Dermis blood vessel endothelial cell (primary cell): ENCODE measurements at places on chromosomes 16 and 17. TPM values are rescaled to one million over a fixed set of nuclear protein-coding genes. Genes with fewer than 3 reads are reported as not detected.

Gene ATAD5
- total RNA-seq: 3.2 and 6.6 TPM in 2 replicates

Gene CA5A
- total RNA-seq: not detected in 2 replicates

Gene C17orf50
- not detected in 2 replicates for total RNA-seq

Gene SERPINF2
- total RNA-seq: 0.05 and 0.17 TPM in 2 replicates

Gene KCNJ12
- total RNA-seq: 0.14 and 0.51 TPM in 2 replicates

Gene SCGB1C2
- total RNA-seq: not detected in 2 replicates

Gene C17orf100
- 0.42 and 0.85 TPM in 2 replicates for total RNA-seq

Gene PPY
- total RNA-seq: not detected in 2 replicates

Gene LDHD
- total RNA-seq: 1.7 and 2.1 TPM in 2 replicates

Gene MEIOC
- total RNA-seq: under 0.01 TPM in 2 replicates

Gene CSH2
- not detected in 2 replicates for total RNA-seq

Gene IKZF3
- not detected in 2 replicates for total RNA-seq

Gene IL17C
- total RNA-seq: not detected in 2 replicates

Gene TBC1D3K
- not detected in 2 replicates for total RNA-seq

Gene ADAD2
- total RNA-seq: not detected in 2 replicates

Gene ZP2
- 0.23 TPM in 1 of 2 replicates, not detected in the other for total RNA-seq

Gene COQ7
- 23.5 and 32.1 TPM in 2 replicates for total RNA-seq

Gene KPNA2
- total RNA-seq: 96.5 and 179 TPM in 2 replicates

Gene ADGRG3
- total RNA-seq: 2.7 and 4.6 TPM in 2 replicates

Gene ASGR2
- total RNA-seq: not detected in 2 replicates

Gene LRRC75A
- 2.6 and 4.5 TPM in 2 replicates for total RNA-seq

Gene KRTAP4-3
- not detected in 2 replicates for total RNA-seq

Gene HYDIN
- total RNA-seq: 0.17 TPM in 1 of 2 replicates, not detected in the other

Gene NOG
- 0.23 and 1.2 TPM in 2 replicates for total RNA-seq

Gene PPM1E
- under 0.01 and 0.14 TPM in 2 replicates for total RNA-seq

Gene INCA1
- 0.33 and 0.34 TPM in 2 replicates for total RNA-seq

Gene CLEC18A
- total RNA-seq: 0.14 and 0.68 TPM in 2 replicates

Gene KLHL10
- 0.05 TPM in 1 of 2 replicates, not detected in the other for total RNA-seq

Gene IRX5
- total RNA-seq: 0.51 and 0.79 TPM in 2 replicates

Gene HAGHL
- 5.1 and 6.3 TPM in 2 replicates for total RNA-seq

Gene CRISPLD2
- 0.42 and 1.0 TPM in 2 replicates for total RNA-seq

Gene WNK4
- 3.4 TPM in 2 replicates for total RNA-seq

Gene CACNG5
- not detected in 2 replicates for total RNA-seq

Gene FBXL16
- 0.05 TPM in 1 of 2 replicates, not detected in the other for total RNA-seq

Gene AOC3
- total RNA-seq: 0.17 and 0.51 TPM in 2 replicates

Gene ACSM5
- 0.74 and 2.0 TPM in 2 replicates for total RNA-seq

Gene DOC2B
- total RNA-seq: 20.6 and 57.9 TPM in 2 replicates

Gene COQ9
- 55.1 and 58.7 TPM in 2 replicates for total RNA-seq

Gene SSH2
- 20.4 and 34.5 TPM in 2 replicates for total RNA-seq

Gene TPSAB1
- total RNA-seq: not detected in 2 replicates

Gene RNF43
- total RNA-seq: not detected in 2 replicates

Gene HSPB9
- total RNA-seq: 0.17 TPM in 1 of 2 replicates, not detected in the other

Gene KRTAP9-2
- not detected in 2 replicates for total RNA-seq

Gene CRHR1
- total RNA-seq: not detected in 2 replicates

Gene CRYBA1
- not detected in 2 replicates for total RNA-seq

Gene NOS2
- total RNA-seq: 0.34 and 0.60 TPM in 2 replicates

Gene ABCC11
- total RNA-seq: not detected in 2 replicates

Gene SNX20
- 0.34 and 0.70 TPM in 2 replicates for total RNA-seq

Gene GFAP
- total RNA-seq: 0.51 TPM in 1 of 2 replicates, not detected in the other

Gene MYCBPAP
- total RNA-seq: 0.34 and 0.42 TPM in 2 replicates

Gene CMTM2
- total RNA-seq: 0.34 TPM in 1 of 2 replicates, not detected in the other

Gene ABCA9
- 3.2 and 3.3 TPM in 2 replicates for total RNA-seq

Gene RASL10B
- total RNA-seq: under 0.01 and 0.09 TPM in 2 replicates

Gene BRICD5
- 1.3 and 4.4 TPM in 2 replicates for total RNA-seq

Gene SPATA32
- total RNA-seq: 0.05 TPM in 1 of 2 replicates, not detected in the other

Gene TAT
- not detected in 2 replicates for total RNA-seq

Gene OXLD1
- 25.2 and 45.1 TPM in 2 replicates for total RNA-seq

Gene TLCD3A
- total RNA-seq: 17.0 and 17.9 TPM in 2 replicates

Gene LITAFD
- not detected in 2 replicates for total RNA-seq
